ENCODE measurements at places on chromosomes 4 and X. TPM values are rescaled to one million over a fixed set of nuclear protein-coding genes. Genes with fewer than 3 reads are reported as not detected.

DNA sequence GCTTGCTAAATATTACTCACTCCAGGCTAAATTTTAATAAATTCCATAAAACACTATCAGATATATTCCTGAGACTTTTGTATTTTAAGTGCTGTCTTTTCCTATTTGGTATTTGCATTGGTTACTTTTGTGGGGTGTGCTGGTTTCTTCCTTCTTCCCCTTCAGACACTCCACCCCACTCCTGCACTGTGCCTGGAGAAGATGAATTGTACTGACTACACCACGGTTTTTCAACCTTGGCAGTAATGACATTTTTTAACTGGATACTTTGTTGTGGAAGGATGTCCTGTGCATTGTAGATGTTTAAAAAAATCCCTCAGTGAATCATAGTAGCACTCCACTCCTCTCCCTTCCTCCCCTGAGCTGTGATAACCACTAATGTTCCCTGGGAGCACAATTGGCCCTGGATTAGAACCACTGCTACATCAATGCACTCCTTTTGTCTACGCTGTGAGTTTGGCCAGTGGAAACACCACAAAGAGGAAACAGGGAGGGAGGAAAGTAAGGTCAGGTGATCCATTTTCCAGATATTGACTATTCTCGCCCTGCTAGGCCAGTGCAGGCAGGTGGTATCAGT is 36.3 kb downstream of the SNCA start:
- no peak for DNase-seq

GRCh38 chr4:132218406-132218805 is 930.7 kb upstream of the PCDH10 start:
- no peak for DNase-seq

DNA sequence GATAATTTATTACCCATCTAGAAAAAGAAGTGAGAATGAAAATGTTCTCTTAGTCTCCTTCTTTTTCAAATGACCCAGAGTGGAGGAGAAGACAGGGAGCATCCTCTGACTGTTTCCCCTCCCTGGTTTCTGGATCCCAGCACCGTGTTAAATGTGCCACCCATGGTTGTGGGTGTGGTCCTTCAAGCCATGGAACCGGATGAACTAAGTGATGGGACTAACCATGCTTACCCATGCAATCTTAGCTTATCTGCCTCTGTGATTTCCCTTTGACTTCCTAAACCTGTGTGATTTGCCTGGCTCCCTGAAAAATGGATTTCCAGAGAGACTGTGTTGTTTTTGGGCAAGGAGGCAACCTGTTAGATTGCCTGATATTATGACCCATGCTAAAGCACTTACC is 437.1 kb downstream of the MAGEB5 start:
- DNase-seq, result no peak

Gene FGFBP2
- 0.59 TPM for total RNA-seq

GRCh38 chr4:80610845-80611677 is 275.5 kb downstream of the CFAP299 start:
- DNase-seq, result peak; percentile 78

DNA sequence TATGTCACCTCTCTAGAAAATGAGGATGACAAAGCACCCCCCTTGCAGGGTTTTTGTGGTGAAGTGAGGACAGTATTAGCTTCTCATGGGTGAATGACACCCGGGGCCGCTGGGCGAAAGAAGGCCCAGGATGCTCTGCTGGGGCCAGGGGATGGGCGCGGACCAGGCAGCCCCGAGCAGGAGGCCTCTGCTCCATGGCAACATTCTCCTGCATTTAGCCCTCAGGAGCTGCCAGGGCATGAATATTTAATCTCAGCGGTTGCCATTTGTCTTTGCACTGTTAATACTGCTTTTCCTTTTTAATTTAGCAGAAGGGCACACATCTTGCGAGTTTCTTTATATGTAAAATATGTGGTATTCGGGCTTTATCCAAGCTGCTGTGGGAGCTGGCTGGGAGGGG is 30.3 kb upstream of the PSAPL1 start:
- DNase-seq, result no peak

DNA sequence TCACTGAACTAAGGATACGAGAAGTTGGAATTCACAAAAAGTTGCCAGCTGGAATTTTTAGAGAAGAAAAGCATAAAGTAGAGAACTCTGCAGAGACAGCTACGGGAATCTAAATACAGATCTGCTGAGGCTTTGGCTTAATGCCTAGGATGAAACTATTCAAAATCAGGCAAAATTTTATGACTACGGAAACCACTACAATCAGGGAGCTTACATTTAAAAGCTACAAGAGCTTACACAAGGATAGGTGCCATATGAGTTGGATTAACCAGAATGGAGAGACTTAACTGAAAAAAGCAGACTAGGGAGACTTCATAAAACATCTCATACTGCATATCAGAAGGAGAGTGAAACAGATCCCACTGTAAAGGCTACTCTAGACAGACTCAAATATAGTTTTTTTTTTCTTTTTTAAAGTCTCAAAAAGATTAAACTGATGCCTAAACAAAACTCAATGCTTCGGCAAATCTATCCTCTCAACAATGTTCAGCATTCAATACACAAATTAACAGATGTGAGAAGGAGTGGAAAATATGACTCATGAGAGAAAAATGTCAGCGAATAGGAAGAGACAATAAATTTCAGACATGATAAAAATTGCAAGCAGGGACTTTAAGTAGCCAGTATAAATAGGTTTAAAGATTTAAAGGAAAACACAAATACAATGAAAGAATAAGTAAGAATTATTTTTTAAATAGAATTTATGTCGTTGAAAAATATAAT is 586.1 kb downstream of the FSTL5 start:
- DNase-seq, result no peak

DNA sequence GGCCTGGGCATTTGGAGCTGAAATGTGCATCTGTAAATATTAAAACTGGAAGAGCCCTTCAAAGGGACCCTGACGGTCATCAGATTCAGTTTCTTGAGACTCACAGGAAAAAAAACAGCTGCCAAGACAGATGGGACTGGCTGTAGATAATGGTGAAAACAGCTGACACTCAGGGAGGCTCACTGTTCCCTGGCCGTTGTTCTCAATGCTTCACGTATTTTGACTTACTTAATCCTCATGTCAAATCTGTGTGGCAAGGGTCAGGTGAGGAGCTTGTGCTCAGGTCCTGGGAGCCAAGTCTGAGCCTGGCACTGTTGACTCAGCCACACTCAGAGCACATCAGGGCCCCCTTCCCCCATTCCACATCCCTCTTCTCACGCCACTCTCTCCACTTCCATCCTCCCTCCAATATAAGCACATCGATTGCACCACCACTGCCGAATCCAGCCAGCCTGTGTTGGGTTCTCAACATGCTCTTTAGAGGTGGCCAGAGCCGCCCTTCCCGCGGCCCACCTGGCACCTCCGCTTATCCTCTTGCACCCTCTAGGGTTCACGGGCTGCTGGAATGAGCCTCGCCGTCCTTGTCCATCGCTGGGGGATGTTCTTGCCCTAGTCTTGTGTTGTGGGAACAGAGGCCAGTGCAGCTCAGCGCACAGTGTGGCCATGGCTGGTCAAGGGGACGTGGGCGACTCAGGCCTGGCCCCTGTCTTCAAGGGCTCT is 40.1 kb downstream of the EVC start:
- no peak for DNase-seq

Gene TMEM255A
- 0.25 TPM for total RNA-seq

- no peak for DNase-seq
Measured at GRCh38 chr4:83503974-83504373, 19.1 kb upstream of the ABRAXAS1 start.

- DNase-seq, result no peak
Measured at GRCh38 chr4:88352062-88352740, 26.5 kb upstream of the HERC6 start.

DNA sequence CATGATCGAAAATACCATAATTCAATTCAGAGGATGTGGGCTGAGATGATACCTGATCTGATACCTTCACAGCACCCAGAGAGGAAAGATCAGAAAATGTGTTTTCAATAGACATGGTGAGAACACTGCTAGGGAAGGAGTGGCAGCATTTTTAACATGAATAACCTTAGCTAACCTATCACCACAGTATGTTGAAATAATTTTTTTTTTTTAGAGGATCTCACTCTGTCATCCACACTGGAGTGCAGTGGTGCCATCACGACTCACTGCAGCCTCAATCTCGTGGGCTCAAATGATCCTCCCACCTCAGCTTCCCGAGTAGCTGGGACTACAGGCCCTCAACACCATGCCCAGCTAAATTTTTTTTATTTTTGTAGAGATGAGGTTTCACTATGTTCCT is 90.5 kb upstream of the RAPGEF2 start:
- DNase-seq, result no peak

GRCh38 chrX:111543212-111543741 is 31.8 kb downstream of the SERTM2 start:
- DNase-seq, result no peak

Gene FGF5
- total RNA-seq, result not detected

Gene S100P
- not detected for total RNA-seq

DNA sequence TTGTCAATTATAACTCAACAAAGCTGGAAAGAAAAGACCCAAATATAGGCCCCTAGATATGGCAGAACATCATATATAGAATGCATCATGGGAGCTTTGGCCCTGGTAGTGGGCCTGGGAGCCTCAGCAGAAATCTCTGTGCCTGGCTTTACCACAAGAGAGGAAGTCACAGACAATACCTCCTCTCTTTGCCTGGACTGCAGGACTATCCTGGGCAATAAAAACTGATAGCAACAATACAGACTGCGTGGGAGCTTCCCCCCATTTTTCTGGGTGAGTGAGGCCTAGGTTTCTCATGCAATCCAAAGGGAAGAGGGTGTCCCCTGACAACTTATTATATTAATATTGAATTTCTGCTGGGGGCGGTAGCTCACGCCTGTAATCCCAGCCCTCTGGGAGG is 64.0 kb upstream of the NFKB1 start:
- DNase-seq, result no peak

DNA sequence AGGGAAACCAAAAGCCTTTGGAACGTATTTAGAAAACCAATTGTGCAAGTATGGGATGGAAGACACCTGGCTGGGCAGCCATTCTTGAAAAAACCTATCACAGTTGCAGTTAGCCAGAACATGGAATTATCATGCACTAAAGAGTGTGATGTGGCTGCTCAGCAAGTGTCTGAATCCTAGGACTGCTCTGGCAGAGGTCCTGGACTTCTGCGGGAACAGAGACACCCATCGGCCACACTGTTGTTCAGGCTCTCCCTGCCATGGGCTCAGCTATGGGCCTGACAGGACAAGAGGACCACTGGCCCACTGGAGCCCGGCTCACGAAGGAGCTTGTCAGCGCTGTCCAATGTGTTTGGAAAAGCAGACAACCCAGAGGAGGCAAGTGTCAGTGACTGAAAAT is 115.7 kb upstream of the GPC4 start:
- no peak for DNase-seq

- no peak for DNase-seq
Measured at GRCh38 chrX:45001048-45001447, 128.1 kb downstream of the KDM6A start.

- peak; percentile 25 for DNase-seq
Measured at GRCh38 chrX:114611018-114611619, 27.2 kb downstream of the HTR2C start.

DNA sequence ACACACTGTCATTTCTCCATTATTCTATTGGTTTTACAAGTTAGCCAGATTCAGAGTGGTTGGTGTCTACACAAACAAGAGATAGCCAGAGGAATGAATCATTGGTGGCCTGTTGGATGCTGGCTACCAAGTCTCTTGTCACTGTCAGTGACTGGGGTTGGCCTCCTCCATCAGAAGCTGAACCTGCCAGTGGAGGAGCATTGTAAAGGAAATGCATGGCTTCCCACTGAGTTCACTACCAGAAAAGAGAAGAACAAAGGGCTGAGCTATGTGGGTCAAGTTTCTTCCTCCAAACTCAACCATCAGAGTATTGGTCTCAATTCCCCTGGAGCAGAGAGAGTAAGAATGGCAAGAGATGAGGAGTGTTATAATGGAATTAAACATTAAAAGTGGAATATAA is 26.5 kb upstream of the ANKRD50 start:
- no peak for DNase-seq

Gene RNF150
- total RNA-seq, result not detected

- DNase-seq, result no peak
Measured at GRCh38 chr4:102447413-102447812, 53.7 kb upstream of the NFKB1 start.

DNA sequence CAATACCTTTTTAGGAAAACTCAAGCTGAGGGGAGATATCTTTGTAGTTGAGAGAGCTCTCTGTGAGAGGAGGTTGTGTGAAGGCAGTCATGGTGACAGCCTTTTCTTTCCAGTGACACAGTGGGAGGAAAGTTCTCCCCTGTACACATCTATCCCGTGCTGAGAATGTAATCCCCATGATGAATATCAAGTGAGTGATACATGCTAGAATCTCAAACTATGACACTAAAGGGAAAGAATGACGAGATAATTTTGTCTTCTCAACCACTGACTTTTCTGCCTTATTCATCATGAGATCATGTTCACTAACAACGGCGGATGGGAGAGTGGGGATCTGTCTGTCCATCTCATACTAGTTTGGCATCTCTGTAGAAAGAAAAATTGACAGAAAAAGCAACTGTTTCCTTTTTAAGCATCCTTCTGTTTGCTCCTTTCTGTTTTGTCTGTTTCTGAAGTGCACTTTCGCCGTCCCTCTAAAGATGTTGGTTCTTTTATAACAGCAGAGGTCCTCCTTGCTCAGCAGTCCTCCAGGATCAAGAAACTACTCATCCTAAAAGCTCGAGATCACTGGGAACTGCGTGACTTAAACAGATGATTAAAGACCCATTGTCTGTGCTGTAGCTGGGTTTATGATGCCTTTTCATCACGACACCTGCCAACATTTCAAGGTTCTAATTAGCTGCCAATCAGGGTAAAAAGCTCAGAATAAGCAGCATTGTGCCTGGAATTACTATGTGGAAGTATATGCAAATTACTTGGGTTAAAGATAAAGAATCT is 137.6 kb downstream of the DCK start:
- no peak for DNase-seq

GRCh38 chrX:134369576-134369975 is 90.4 kb upstream of the HPRT1 start:
- DNase-seq, result peak; percentile 79

DNA sequence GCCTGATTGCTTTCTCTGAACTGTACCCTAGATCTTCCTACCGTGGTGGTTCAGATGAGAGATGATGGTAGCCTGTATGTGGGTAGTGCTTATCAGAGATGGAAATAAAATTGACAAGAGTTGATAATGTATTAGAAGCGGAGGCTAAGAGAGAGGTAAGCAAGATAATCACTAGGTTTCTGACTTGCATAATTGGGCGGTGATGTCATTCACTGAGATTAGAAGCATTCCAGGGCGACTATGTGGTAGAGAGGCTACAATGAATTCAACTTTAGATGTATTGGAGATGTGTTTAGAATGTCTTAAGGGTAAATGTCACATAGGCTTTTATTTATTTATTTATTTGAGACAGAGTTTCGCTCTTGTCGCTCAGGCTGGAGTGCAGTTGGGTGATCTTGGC is 415 bp upstream of the TENM3 start:
- DNase-seq, result no peak

GRCh38 chrX:47623540-47624027 is 3.9 kb upstream of the SYN1 start:
- DNase-seq, result peak; percentile 16

- peak; percentile 87 for DNase-seq
Measured at GRCh38 chr4:74932832-74933561, at the start of gene PARM1. TSS of gene PARM1 (plus strand) at chr4:74933116. CDS start at chr4:74933328, 212 bp downstream.
